ENCODE measurements at places on chromosomes 2 and 18.

GRCh38 chr2:233063269-233063975, 3.3 kb downstream of the INPP5D start:
- DNase-seq = no peak

DNA sequence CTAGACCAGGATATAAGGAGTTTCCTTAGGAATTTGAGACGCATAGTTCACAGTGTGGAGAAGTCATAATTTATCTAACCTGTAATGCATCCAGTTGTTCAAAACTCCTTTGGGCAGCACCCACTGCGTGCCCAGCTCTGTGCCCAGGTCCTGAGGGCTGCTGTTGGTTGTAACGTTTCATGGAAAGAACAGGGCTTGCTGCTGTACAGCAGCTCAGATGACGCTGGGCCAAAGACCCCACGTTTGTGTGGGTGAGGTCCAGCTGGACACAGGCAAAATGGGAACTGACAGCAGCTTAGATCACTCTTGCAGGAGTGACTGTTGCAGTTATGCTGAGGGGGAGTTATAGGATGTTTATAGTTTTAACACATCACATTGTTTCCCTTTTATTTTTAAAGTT, 30.0 kb upstream of the HS6ST1 start:
- no peak for DNase-seq

DNA sequence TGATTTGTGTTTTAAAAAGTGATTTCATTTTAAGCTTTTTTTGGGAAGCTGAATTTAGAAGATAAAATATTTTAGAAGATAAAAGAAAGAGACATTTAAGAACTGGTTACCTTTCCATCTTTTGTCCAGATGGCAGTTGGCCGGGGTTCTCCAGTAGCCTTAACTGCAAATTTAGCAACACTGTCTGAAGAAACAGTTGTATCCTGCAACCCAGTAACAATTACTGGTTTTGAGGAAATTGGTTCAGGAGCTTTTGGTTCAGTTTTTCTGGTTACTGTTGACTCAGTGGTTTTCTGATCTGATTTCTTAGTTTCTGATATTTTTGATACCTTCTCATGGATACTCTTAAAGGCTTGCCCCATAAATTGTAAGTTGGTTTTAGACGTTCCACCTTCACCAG, 49.9 kb downstream of the PLEKHA3 start:
- DNase-seq = no peak

- no peak for DNase-seq
Measured at GRCh38 chr2:33131749-33132148, 185.0 kb downstream of the LTBP1 start.

DNA sequence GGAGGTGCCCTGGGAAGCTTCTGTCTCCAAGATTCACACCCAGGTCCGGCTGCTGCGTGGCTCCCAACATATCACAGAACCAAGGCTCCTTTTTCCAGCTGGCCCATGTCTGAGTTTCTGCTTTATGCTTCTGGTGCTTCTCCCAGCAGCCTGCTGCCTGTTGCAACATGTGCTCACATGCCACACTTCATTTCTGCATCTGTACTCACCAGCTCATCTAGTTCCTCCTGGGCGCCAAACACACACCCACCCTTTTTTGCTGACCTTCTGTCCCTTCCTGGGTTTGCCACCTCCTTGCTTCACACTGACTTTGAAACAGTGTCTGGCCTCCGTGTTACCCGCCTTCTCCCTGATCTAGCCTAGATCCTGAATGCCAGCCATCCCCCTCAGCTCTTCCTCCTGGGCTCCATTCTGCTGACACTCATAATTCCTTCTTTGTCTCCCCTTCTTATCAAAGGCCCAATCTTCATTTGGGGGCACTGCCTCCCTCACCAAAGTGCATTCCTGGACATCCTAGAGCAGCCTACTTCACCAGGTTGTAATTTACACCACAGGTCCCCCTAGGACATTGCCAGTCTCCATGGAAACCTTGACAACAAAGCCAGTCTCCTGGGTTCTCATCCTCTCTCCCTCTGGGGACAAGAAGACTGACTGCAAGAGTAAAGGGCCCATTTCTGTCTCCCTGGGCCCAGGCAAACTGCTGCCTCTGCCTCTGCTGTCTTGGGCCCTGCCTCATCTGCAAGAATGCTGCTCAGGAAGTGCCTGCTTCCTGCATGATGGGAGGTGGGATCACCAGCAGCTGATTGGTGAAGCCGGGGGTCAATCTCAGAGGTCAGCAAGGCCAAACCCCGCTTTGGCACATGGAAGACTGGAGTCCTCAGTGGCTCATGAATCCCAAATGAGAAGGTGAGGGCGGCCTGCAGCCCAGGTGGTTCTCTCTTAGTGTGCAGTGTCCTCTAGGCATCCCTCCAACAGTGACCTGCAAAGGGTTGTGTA, 13.9 kb upstream of the PROM2 start:
- no peak for DNase-seq

DNA sequence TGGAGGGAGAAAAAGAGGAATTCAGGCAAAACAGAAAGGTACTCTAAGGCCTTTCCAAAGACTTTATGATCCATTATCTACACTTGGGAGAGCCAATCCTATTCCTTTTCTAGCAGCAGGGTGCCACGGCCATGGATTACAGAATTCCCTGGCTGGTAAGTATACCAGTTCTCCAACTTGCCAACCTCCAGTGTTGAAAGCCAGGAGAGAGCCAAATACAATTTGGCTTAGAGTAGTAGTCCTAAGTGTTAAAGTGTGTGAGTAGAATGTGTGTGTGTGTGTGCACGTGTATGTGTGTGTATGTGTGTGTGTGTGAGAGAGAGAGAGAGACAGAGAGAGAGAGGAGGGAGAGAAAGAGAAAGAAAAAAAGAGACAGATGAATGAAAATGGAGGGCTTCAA, 43.3 kb downstream of the WDPCP start:
- DNase-seq = no peak

GRCh38 chr2:210363261-210363660, 48.3 kb upstream of the MYL1 start:
- no peak for DNase-seq

DNA sequence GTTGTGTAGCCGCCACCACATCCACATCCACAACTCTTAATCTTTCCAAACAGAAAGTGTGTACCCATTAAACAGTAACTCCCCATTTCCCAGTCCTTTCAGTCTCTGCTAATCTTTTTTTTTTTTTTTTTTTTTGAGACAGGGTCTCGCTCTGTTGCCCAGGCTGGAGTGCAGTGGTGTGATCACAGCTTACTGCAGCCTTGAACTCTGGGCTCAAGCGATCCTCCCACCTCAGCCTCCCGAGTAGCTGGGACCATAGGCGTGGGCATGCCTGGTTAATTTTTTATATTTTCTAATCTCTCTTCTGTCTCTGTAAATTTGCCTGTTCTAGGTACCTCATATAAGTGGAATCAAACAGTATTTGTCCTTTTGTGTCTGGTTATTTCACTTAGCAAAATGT, 3.6 kb downstream of the EIF2AK2 start:
- no peak for DNase-seq

GRCh38 chr2:24409171-24409570, 48.8 kb upstream of the ITSN2 start:
- no peak for DNase-seq

DNA sequence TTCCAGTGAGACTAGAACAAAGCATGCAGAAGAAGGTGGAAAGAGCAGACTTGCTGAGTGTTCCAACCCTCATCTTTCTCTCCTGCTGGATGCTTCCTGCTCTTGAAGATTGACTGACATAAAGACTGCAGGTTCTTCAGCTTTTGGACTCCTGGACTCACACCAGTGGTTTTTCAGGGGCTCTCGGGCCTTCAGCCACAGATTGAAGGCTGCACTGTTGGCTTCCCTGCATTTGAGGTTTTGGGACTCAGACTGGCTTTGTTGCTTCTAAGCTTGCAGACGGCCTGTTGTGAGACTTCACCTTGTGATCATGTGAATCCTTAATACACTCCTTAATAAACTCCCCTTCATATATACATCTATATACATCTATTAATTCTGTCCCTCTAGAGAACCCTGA, 20.4 kb downstream of the VRK2 start:
- DNase-seq = no peak

DNA sequence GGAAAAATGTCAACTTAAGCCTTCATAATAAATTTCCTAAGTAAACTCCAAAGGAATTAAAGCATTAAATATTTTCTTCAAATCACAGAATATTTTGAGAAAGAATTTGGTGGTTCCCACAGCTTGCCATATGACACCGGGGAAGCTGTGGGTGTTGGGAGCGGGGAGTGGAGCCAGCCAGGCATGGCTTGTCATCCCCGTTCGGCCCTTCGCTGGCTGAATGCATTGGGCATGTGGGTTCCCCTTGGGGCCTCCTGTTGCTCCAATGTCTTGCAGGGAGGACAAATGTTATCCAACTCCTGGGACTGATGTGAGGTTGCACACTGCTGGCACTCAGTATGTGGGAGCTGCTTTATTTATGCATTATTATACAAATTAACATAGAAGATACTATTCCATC, 18.6 kb downstream of the NGEF start:
- DNase-seq = no peak

- no peak for DNase-seq
Measured at GRCh38 chr18:63980896-63981460, 11.1 kb downstream of the SERPINB8 start.

- no peak for DNase-seq
Measured at GRCh38 chr2:24920809-24921441, 888 bp upstream of the ADCY3 start.

DNA sequence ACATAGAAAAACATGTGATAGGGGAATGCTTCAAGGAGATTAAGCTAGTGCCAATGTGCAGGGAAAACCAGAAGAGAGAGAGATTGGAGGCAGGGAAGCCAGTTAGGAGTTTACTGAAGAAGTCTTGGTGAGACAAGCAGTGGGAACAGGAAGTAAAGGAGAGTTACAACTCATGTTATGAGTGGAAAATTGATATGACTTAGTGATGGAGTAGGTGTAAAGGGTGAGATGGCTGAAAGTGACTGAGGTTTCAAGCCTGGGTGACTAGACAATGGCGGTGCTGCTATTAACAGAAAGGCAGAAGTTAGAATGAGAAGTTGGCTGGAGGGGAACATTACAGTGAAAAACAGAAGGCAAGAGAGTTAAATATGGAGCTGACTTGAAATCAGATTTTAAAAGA, 16.5 kb downstream of the DOK1 start:
- DNase-seq = no peak

DNA sequence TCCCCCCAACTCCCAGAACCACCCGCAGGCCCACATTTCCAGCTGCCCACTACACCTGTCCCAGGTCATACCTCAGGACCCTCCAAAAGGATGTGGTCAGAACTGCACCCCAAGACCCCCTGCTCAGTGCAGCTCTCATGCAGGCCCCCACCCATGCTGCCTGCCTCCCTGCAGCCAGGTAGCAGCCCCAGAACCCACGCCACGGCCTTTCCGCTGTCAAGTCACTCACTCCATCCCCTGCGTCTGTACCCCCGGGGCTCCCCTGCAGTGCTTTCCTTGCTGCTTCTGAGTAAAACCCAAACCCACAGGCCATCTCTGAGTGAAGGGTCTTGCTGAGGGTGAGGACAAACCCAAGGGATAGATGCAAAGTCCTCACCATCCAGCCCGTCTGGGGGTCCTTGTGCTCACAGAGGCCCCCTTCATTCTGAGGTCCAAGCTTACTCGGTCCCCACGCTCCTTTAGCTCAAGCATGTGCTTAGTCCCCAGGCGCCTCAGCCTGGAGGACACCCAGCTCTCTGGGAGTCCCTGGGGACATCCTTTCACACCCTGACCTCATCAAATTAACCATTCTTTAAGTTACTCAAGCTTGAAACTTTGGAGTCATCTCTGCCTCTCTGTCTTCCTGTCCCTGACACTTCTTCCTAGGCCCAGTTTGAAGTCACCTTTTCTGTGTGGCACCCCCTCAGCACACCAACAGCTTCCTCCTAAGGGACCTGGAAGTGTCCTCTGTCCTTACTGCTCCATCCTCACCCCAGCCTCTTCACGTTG, 130.1 kb downstream of the SMAD7 start:
- no peak for DNase-seq

DNA sequence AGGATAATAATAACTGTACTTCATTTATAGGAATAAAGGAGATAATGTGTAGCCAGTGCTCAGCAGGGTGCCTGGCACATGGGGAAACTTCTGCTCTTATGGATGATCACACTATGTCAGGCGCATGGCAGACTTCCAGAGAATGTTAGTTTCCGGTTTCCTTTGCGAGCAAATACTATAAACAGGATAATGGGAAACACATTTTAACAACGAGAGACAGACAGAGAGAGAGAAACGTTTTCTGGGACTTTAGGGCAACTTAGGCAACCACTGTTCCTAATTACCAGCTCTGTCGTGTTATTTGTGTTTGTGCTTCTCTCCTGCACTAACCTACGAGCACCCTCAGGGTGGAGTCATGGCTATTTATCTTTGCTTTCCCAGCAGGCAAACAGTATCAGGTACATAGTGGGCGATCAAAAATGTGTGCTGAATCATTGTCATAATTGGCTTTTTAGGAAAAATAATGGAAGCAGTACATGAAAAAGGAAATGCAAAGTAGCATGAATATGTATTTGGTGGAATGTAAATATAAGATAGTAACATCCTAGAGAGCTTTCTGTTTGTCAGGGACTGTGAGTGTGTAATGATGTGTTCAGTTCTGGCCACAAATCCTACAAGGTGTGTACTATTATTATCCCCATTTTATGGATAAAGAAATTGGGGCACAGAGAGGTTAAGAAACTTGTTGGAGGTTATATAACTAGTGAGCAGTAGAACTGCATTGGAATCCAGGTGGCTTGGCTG, 36.8 kb upstream of the IGFBP2 start:
- DNase-seq = no peak
